Right lung (tissue), 10 donors: ENCODE measurements at places on chromosomes 2 and 18. TPM values are rescaled to one million over a fixed set of nuclear protein-coding genes. Genes with fewer than 3 reads are reported as not detected.

SLC9A4 gene
- polyA plus RNA-seq = not detected

ICA1L gene
- 22.6 TPM for polyA plus RNA-seq

EFR3B gene
- polyA plus RNA-seq = 8.2 TPM

APLF gene
- polyA plus RNA-seq = 3.5 TPM

SH3RF3 gene
- polyA plus RNA-seq = 6.7 TPM

CNNM4 gene
- 19.0 TPM for polyA plus RNA-seq

TUBA4B gene
- polyA plus RNA-seq = 4.3 TPM

KIF5C gene
- 23.8 TPM for polyA plus RNA-seq

GKN2 gene
- 1.9 TPM for polyA plus RNA-seq

ASPRV1 gene
- polyA plus RNA-seq = 2.0 TPM

CABLES1 gene
- 82.1 TPM for polyA plus RNA-seq

CDH2 gene
- 7.3 TPM for polyA plus RNA-seq

LINC00305 gene
- polyA plus RNA-seq = 0.46 TPM

SLC4A5 gene
- polyA plus RNA-seq = 8.7 TPM

SERPINB4 gene
- not detected for polyA plus RNA-seq

PROKR1 gene
- polyA plus RNA-seq = 0.07 TPM
